Psoas muscle (tissue), 8 donors: ENCODE measurements at places on chromosomes 12 and 14. TPM values are rescaled to one million over a fixed set of nuclear protein-coding genes. Genes with fewer than 3 reads are reported as not detected.

Gene PLA2G1B
- not detected for total RNA-seq

DNA sequence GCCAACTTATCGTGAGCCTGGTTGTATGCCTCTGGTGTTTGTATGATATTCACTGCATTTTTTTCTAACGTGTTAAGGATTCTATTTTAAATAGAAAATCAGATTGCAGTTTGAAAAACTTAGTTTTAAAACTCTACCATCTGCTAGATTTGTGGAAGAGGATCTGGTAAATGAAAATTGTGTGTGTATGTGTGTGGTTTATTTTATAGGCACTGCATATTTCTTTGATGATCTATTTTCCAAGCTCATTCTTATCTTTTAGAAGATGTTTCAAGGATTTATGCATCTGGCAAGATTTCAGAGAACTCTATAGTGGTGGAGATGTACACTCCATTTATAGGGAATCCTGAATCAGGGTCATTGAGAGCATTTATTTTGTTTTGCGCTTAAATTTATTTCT lies 69.8 kb downstream of the HMGA2 start:
- DNase-seq: no peak

- no peak for DNase-seq
Measured at GRCh38 chr12:2270846-2271245, 218.1 kb downstream of the CACNA1C start.

DNA sequence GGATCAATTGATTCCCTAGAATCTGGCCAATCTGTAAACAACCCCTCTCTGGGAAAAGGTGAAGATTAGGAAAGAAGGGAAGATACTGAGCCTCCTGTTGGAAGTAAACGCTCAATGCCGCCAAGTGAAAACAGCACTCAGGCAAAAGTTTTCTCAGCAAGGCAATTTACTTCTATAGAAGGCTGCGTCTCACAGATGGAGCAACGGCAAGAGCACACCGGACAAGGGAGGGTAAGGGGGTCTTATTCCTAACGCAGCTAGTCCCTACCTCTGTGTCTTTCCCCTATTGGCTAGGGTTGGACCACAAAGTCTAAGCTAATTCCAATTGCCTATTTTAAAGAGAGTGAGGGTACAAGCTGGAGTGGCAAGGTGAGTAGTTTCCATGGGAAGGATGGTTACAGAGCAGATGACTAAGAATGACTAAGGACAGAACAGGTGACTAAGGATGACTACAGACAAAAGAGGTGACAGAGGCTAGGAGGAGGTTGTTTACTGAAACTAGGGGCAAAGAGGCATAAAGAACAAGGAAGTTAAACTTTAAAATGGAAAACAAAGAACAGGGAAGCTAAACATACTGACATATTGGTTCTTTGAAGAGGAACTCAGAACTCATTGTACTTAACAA lies 5.6 kb upstream of the TTC9 start:
- DNase-seq: no peak

DNA sequence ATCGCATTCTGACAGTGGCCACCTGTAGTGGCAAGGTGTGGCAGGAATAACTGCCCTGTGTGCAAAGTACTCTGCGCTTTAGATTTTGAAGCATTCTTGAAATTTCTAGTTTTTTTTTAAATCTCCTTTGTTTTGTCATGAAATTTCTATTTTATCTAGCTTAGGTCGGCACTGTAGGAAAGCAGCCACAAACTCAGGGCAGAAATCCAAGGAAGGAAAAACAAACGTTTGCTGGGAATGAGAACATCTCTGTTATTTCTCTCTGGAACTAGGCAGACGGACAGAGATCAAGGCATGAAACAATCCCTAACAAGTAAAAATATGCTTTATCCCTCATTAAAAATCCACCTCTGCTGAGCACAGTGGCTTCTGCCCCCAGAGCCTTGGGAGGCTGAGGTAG lies 1.3 kb upstream of the NR2C1 start:
- no peak for DNase-seq

GRCh38 chr14:23567186-23568020 lies at the start of gene AP1G2:
Gene AP1G2, minus strand, starts transcription at chr14:23567791. Its CDS starts 477 bp downstream, at chr14:23567314.
- DNase-seq: peak; percentile 89

- DNase-seq: no peak
Measured at GRCh38 chr12:132651444-132652100, 33.0 kb downstream of the P2RX2 start.

DNA sequence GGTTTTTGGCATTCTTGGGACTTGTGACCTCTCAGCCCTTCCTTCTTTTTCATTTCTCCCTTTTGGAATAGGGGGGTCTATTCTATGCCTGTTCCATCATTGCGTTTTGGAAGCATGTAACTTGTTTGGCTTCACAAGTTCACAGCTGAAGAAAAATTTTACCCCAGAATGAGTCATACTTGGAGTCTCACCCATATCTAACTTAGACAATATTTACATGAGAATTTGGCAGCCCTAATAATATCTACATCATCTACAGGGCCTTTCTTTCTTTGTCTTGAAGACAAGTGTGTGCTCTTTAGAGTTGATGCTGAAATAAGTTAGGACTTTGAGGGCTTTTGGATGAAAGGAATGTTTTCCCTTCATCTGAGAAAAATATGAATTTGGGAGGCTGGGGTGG lies 1312.9 kb upstream of the FLRT2 start:
- DNase-seq: no peak

Gene MANSC1
- 3.2 TPM for total RNA-seq

DNA sequence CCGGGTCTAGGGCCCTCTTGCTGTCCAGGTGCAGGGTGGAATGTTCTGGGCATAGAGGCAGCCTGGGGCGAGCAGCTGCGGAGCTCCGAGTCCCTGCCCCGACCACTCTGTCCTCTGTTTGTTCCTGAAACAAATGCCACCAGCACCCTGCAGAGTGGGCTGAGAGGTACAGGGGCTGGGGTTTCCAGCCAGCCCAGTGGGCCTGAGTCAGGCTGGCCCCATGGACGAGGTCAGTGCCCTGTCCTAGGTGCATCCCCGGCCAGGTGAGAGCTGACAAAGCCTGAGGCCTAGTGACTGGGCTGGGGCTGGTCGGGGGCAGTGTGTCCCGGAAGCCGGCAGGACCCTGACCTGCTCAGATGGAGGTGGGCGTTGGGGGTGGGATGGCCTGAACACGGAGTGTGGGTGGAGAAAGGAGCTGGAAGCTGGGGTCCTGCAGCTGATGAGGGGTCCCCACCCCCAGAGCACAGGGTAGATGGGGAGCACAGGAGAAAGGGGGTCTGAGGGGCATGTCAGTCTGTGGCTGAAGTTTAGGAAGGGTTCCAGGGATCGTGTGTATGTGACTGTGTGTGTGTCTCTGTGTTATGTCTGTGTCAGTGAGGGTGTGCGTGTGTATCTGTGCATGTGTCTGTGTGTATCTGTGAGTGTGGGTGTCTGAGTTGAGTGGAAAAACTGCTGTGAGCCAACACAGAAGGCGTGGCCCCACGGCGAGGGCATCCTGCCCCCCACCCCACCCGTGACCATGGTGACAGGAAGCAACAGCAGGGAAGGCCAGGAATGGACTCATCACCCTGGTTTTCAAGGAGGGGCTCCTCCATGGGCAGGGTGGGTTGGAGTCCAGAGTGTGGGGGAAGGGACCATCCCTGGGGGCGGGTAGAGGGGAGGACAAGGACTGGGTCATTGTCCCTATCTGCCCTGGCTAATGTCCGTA lies 2.4 kb upstream of the CRIP1 start:
- no peak for DNase-seq

DNA sequence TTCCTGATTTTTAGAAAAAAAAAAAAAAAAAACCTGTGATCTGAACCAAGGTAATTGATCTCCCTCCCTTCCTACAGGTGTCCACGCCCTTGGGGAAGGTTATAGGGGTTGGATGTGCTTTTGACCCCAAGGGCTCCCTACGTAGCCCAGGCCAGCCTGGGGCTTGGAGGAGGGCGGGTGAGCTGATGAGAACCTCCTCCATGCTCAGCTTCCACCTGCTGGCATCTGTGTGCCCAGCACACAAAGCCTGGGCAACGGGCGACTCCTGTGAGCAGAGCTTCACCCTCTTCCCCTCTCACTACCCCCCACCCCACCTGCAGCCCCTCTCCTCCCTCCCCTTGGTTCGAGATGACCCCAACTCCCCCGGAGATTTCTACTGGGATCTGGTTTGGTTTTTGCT lies 25.3 kb upstream of the INF2 start:
- no peak for DNase-seq

- no peak for DNase-seq
Measured at GRCh38 chr14:90804292-90805083, 11.7 kb downstream of the TTC7B start.

- no peak for DNase-seq
Measured at GRCh38 chr14:99873653-99874052, 80.4 kb downstream of the EML1 start.

Gene KRT73
- not detected for total RNA-seq

DNA sequence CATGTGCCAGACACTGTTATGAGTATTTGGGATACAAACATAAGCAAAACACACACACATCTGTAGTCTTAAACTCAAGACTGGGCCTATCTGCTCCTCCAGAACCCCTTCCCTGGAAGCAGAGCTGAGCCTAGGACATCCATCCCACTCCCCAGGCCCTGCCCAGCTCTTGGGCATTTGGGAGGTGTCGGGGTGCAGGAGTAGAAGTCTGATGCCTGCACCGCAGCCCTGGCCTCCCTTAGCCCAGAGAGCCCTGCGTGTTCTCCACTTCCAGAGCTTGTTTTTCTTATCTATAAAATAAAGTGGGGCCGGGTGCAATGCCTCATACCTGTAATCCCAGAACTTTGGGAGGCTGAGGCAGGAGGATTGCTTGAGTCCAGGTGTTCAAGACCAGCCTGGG lies 11.7 kb downstream of the HSP90AA1 start:
- DNase-seq: no peak

Gene MANSC4
- not detected for total RNA-seq

DNA sequence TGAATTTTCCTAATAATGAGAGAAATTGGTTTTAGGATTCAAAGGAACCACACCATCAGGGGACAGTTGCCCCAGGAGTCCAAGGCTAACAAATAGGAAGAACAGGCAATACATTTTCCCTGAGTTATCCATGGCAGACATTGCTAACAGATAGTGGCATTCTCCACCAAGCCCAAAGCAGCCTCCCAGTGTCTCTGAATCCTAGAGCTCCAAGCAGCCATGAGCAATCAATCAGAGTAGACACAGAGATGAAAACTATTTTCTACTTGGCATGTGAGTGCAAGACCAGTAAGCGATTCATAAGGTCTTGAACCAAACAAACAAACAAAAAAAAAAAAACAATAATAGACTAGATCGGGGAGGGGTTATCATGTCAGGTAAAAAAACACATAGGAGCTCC lies 515.7 kb downstream of the MED13L start:
- DNase-seq: no peak
